ENCODE measurements at places on chromosomes 1 and 21.

- H3K36me3 ChIP-seq = no peaks in the 10 kb centered on the region
- H3K27me3 ChIP-seq = no peaks in the 10 kb centered on the region
- no peak overlapping the region for H3K4me3 ChIP-seq
- no peaks in the 10 kb centered on the region for H3K4me1 ChIP-seq
- DNase-seq = no peak
- no peak overlapping the region for H3K27ac ChIP-seq
Observed at GRCh38 chr1:208479435-208479834, 235.3 kb upstream of the PLXNA2 start.

GRCh38 chr1:22089787-22090186 is 37.3 kb downstream of the CDC42 start:
- peaks cover 5% of the 10 kb centered on the region for H3K4me1 ChIP-seq
- H3K4me3 ChIP-seq = no peak overlapping the region
- H3K36me3 ChIP-seq = peaks cover 86% of the 10 kb centered on the region
- H3K27ac ChIP-seq = peak overlapping the region; percentile 23

DNA sequence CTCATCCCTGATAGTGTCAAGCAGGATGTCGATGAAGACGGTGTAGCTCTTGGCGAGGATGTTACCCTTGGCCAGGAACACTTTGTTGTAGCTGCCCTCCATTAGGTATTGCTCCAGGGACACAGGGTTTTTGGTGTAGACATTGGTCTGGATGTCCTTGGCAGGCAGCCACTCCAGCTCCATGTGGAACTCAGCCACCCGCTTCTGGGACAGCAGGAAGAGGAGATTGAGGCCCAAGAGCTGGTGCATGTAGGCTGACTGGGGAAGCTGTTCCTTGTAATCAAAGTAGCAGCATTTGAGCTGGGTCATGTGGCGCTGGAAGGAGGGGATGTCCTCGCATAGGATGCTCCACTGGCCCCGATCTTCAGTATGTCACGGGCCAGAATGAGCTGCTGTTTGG is 9.5 kb downstream of the IL6R start:
- DNase-seq = no peak
- no peak overlapping the region for H3K27ac ChIP-seq
- peaks cover 8% of the 10 kb centered on the region for H3K4me1 ChIP-seq
- no peaks in the 10 kb centered on the region for H3K36me3 ChIP-seq
- H3K27me3 ChIP-seq = peaks cover 20% of the 10 kb centered on the region
- H3K4me3 ChIP-seq = no peak overlapping the region

DNA sequence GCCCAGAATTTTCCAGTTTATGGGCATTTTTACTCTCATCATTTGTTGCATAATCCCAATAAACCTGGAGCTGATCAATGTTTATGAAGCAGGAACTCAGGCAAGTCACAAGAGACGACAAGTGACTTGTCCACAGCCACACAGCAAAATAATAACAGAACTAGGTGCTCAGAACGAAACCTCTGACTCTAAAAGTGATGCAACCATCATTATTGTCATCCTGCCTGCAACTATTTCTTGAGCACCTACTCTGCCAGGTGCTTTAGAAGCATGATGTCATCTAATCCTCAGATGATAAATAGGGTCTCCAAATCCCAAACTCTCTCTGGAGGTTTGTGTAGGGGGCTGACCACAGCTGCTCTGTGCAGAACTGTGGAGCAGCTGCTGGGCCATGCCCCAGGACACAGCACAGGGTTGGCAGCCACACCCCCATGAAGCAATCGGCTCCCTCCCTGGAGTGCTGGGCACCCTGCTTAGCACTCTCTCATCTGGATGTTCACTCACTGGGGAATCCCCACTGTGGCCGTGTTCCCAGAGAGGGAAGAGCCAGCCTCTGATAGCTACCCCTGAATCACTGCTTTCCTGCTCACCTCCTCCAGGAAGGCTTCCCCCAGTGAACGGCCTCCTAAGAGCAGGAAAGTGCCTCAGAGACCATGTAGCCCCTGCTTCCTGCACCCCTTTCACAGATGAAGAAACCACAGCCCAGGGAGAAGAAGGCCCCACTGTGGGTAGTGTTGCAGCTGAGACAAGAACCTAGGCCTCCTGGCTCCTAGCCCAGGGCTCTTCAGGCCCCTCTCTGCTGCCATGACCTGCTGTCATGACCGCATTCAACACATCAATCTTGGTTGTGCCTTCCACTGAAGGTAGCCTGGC is 2.1 kb downstream of the TTC22 start:
- H3K4me1 ChIP-seq = peaks cover 5% of the 10 kb centered on the region
- no peaks in the 10 kb centered on the region for H3K36me3 ChIP-seq
- H3K4me3 ChIP-seq = no peak overlapping the region

GRCh38 chr21:41369105-41369919 is 7.5 kb downstream of the MX2 start:
- no peaks in the 10 kb centered on the region for H3K4me1 ChIP-seq
- H3K27me3 ChIP-seq = peaks cover 28% of the 10 kb centered on the region

GRCh38 chr1:150152182-150152536 is 2.4 kb downstream of the PLEKHO1 start:
- H3K4me3 ChIP-seq = no peak overlapping the region
- peaks cover 10% of the 10 kb centered on the region for H3K36me3 ChIP-seq
- DNase-seq = no peak
- peaks cover 13% of the 10 kb centered on the region for H3K4me1 ChIP-seq

DNA sequence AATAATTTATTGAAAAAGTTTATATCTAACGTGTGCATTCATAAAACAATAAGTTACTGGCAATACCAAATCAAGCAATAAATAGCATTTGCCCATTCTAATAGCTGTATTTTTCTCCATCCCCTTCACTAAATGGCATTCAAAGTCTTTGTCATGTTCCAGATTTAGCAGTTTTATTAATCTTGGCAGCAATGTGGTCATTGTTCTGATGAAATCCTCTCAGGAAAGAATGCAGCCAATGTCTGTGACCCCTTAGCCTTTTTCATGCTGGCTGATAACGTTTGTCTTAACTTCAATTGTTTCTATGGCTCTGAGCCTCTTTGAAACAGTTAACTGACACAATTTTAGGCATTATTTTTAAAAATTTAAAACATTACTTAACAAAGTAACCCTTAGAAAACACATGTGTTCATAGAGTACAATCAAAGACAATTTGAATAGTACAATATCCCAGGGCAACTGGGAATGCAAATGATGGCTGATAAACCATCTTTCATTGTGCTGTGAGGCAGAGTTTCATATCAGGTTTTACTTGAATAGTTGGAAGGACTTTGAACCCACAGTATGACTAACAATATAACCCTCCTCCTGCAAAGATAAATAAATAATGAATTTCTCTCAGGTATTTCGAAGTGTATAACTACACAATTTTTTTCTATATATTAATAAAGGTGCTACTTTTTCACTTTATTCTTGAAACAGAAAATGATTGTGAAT is 217.5 kb downstream of the LRRIQ3 start:
- no peaks in the 10 kb centered on the region for H3K4me1 ChIP-seq
- no peak for DNase-seq
- H3K4me3 ChIP-seq = no peak overlapping the region
- no peak overlapping the region for H3K27ac ChIP-seq
- H3K36me3 ChIP-seq = no peaks in the 10 kb centered on the region

DNA sequence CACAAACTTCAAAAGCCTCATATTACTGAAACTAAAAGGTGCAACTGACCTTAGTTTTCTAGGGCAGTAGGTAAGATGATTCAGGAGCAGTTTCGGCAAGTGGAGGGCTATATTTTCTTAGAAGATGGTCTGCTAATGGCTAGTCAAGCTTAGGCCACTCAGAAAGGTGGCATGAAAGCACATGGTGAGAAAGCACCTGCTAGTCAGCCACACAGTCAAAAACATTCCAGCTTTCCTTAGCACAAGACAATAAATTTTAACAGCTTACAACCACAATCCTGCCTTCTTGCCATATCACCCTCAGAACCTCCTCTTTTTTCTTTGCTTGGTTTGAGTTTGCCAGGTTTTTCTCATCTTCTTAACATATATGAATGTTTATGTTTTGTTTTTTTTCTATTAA is 81.1 kb upstream of the SLFNL1 start:
- H3K27ac ChIP-seq = no peak overlapping the region
- H3K36me3 ChIP-seq = no peaks in the 10 kb centered on the region
- no peak overlapping the region for H3K4me3 ChIP-seq
- DNase-seq = no peak
- no peaks in the 10 kb centered on the region for H3K4me1 ChIP-seq
- H3K27me3 ChIP-seq = no peaks in the 10 kb centered on the region

GRCh38 chr1:159175571-159175970 is 4.2 kb downstream of the CADM3 start:
- H3K4me3 ChIP-seq = no peak overlapping the region
- peaks cover 6% of the 10 kb centered on the region for H3K27me3 ChIP-seq
- no peak overlapping the region for H3K27ac ChIP-seq
- no peak for DNase-seq
- H3K4me1 ChIP-seq = 0 out of 2 replicates have a peak, but pooled peaks cover 6% of the 10 kb centered on the region

GRCh38 chr21:43956019-43956669 is 56.0 kb upstream of the TRAPPC10 start:
- H3K4me1 ChIP-seq = peaks cover 47% of the 10 kb centered on the region
- peaks cover 26% of the 10 kb centered on the region for H3K36me3 ChIP-seq
- H3K4me3 ChIP-seq = no peak overlapping the region
- DNase-seq = no peak
- no peaks in the 10 kb centered on the region for H3K27me3 ChIP-seq

DNA sequence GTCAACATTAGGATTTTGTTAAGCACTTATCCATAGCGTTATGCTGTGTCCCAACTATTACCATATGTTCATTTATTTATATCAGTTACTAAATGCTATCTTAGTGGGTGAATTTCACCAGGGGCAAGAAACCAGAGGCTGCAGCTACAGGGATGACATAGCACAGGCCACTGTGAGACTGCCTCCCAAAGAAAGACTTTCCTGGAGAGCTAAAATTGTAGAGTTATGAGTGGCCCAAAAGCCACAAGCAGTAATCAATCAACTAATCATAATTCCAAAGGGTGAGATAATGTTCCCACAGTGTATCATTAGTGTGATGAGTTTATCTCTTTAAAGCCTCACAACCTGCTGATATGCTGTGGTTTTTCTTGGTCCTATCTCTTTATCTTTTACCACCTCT is 3.8 kb upstream of the TGFB2 start:
- H3K27me3 ChIP-seq = no peaks in the 10 kb centered on the region
- H3K36me3 ChIP-seq = peaks cover 1% of the 10 kb centered on the region
- H3K4me3 ChIP-seq = no peak overlapping the region
- H3K4me1 ChIP-seq = peaks cover 10% of the 10 kb centered on the region

GRCh38 chr1:53508991-53509666 is 49.9 kb downstream of the DMRTB1 start:
- H3K4me1 ChIP-seq = no peaks in the 10 kb centered on the region
- H3K36me3 ChIP-seq = no peaks in the 10 kb centered on the region
- peaks cover 94% of the 10 kb centered on the region for H3K27me3 ChIP-seq
- H3K27ac ChIP-seq = no peak overlapping the region

DNA sequence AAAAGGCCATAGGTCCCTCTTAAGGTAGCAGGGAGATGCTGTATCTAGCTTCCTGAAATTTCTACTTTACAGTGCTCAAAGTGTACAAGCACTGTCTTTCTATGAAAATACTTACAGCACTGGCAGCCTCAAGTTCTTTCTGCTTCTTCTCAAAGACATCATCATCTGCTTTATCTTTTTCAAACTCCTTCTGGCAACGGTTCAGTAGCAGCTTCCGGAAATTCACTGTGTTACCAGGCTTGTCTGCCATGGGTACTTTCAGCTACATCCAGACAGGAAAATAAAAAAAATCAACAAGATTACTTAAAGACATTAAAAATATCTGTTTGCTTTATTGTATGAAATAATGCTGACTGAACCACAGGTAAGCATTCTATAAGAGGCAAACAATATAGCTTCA is 77.9 kb upstream of the HP1BP3 start:
- H3K27me3 ChIP-seq = no peaks in the 10 kb centered on the region
- DNase-seq = no peak
- no peak overlapping the region for H3K4me3 ChIP-seq
- H3K4me1 ChIP-seq = no peaks in the 10 kb centered on the region

DNA sequence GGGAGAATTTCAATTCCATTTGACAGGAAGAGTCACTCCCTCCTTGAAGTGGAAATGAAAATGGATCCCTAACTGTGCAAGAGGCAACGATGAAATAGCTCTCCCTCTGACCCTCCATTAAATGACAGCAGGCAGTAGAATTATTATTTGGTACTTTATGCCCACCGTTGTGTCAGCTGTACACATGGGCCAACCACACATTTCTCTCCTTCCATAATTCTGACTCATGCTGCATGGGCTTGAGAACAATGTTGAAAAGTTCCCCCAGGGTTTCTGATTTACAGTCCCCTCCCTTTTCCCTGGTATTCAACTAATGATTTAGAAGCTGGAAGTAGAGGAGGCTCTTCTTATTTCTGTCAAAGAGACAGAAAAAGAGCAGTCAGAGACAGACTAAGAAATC is 103.5 kb downstream of the RGS7 start:
- no peak for DNase-seq
- H3K4me1 ChIP-seq = no peaks in the 10 kb centered on the region
- no peaks in the 10 kb centered on the region for H3K27me3 ChIP-seq
- H3K27ac ChIP-seq = no peak overlapping the region
- H3K36me3 ChIP-seq = no peaks in the 10 kb centered on the region
- H3K4me3 ChIP-seq = no peak overlapping the region

GRCh38 chr1:77283701-77284425 is 2.0 kb downstream of the AK5 start:
- H3K27me3 ChIP-seq = peaks cover 6% of the 10 kb centered on the region
- no peak overlapping the region for H3K27ac ChIP-seq
- no peaks in the 10 kb centered on the region for H3K36me3 ChIP-seq
- H3K4me1 ChIP-seq = no peaks in the 10 kb centered on the region
- no peak overlapping the region for H3K4me3 ChIP-seq

DNA sequence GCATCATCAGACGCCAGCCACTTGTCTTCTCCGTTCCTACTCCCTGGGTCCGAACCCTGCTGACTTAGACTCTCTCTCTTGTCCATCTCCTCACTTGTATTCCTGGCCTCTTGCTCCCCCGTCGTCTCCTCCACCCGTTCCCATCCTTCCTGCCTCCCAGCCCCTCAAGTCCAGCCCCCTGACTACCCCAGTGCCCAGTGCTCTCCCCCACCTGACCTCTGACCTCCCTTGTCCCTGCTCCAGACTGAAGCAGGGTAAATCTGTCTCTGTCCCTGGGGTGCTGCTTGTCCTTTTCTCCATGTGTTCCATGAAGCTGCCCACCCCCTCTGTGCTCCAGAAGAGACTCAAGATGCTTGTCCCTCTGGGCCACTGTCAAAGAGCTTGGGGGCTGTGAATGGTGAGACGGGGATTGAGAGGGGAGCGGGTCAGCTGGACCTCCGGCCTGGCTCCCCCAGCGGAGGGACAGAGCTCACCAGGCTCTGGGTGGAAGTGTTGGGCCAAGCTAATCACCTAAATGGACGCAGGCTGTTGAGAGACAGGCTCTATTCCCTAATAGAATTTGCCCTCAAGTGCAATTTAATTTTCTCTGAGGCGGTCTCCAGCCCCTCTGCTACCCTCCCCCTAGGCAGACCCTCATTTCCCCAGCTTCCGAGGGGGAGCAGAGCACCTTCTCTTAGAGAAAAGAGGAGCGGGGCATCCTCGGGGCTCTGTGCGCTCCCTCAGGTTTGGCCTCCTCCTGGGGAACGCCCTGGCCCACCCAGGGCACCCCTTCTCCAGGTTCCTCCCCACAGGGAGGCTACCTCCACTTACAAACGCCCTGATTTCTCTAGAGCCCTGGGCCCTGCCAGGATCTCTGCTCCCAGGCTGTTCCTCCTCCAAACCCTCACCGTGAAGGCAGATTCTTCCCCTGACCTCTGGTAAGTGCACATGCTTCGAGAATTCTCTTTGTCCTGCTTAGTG is 11.0 kb upstream of the LHX4 start:
- H3K27ac ChIP-seq = no peak overlapping the region
- no peaks in the 10 kb centered on the region for H3K36me3 ChIP-seq
- H3K4me3 ChIP-seq = no peak overlapping the region
